A549 treated with DMSO at 1 μM for 4 hours (cell line): ENCODE measurements at places on chromosomes 13 and 19. TPM values are rescaled to one million over a fixed set of nuclear protein-coding genes. Genes with fewer than 3 reads are reported as not detected.

CERS1 gene
- total RNA-seq = 3.9 to 6.3 TPM (median 5.1 TPM) in 5 replicates

EBI3 gene
- 2.6 to 4.2 TPM (median 2.9 TPM) in 5 replicates for total RNA-seq

LHB gene
- total RNA-seq = not detected in 5 replicates

ZNF492 gene
- not detected in 5 replicates for total RNA-seq

FGF21 gene
- not detected in 5 replicates for total RNA-seq

GPATCH1 gene
- 14.5 to 17.2 TPM (median 15.1 TPM) in 5 replicates for total RNA-seq

CYP4F12 gene
- 1.4 to 3.3 TPM (median 1.9 TPM) in 5 replicates for total RNA-seq

LRP3 gene
- total RNA-seq = 36.5 to 60.5 TPM (median 53.6 TPM) in 5 replicates

ADM5 gene
- 4.0 to 7.6 TPM (median 5.7 TPM) in 5 replicates for total RNA-seq

PRODH2 gene
- total RNA-seq = 0.27 to 0.66 TPM (median 0.41 TPM) in 4 of 5 replicates, not detected in the other

OXGR1 gene
- total RNA-seq = not detected in 5 replicates

DZIP1 gene
- total RNA-seq = 9.5 to 15.2 TPM (median 13.9 TPM) in 5 replicates

CEACAM4 gene
- total RNA-seq = not detected in 5 replicates

LRRC4B gene
- 0.28 to 0.85 TPM (median 0.63 TPM) in 5 replicates for total RNA-seq

CD79A gene
- total RNA-seq = 1.1 to 1.2 TPM (median 1.1 TPM) in 5 replicates

IPO5 gene
- 81.9 to 106 TPM (median 100 TPM) in 5 replicates for total RNA-seq

LMTK3 gene
- total RNA-seq = 2.4 to 4.8 TPM (median 3.8 TPM) in 5 replicates

KLHL1 gene
- not detected in 5 replicates for total RNA-seq

RUBCNL gene
- 0.05 to 0.23 TPM (median 0.07 TPM) in 3 of 5 replicates, not detected in the others for total RNA-seq

INSL3 gene
- total RNA-seq = 0.30 to 0.59 TPM (median 0.52 TPM) in 5 replicates
